ENCODE measurements at places on chromosomes 5 and 9.

DNA sequence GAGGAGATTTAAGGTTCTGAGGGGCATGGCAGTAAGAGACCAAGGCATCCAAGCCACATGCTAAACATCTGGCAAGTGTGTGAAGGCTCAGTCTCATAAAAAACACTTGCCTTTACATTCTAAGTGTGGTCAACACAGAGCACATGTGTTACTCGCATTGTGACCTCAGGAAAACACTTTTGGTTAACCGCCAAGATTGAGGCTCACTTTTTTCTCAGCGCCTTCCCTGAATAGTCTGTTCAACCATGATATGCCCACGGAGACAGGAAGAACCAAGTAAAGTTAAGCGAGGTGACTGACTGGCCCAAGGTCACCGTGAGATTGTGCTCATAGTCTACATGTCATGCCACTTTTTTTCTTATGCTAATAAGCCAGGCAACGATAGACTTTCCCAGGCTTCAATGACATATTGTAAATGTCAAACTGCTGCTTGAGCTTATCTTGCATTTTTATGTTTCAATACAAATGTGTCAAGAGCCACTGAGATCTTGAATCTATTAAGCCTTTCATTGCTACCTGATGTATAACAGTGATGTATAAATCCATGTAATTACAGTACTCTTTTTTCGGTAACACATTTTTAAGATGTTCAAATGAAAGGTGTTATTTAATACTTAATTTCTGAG is 21.1 kb upstream of the IL9 start:
- H3K27me3 ChIP-seq = peaks cover 73% of the 10 kb centered on the region
- no peak overlapping the region for H3K4me3 ChIP-seq
- no peaks in the 10 kb centered on the region for H3K36me3 ChIP-seq

DNA sequence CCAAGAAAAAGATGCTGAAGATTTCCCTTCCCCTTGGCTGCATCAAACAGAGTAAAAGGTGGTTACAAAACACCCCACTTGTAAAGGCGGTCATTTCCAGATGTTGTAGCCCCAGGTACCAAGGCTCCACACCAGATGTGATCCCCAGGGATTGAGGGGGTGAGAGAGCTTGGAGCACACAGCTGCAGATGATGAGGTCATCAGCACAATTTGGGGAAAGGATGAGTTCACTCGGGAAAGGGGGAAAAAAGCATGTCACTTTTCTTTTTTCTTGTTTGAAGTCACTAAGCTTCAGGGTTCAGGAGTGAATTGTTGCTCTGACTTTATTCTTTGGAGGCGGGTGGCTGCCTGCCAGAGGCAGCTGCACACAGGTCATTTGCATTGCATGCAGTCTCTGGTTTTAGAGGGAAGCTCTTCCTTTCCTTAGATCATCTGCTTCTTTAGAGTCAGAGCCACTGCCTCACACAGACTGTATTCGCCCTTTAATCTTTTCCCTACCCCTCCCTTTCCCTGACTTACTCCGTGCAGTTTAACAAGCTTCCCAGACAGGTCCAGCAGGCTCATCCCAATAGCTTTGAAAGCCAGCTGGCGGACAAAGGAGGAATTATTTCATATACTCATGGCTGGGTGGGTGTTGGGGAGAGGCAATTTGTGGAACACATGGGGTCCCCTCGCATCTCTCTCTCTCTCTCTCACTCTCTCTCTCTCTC is 409.3 kb upstream of the SLC24A2 start:
- H3K4me3 ChIP-seq = peak overlapping the region; percentile 16
- H3K27me3 ChIP-seq = no peaks in the 10 kb centered on the region
- peaks cover 5% of the 10 kb centered on the region for H3K36me3 ChIP-seq
- DNase-seq = no peak
- peaks cover 29% of the 10 kb centered on the region for H3K4me1 ChIP-seq

- no peak overlapping the region for H3K27ac ChIP-seq
- H3K27me3 ChIP-seq = no peaks in the 10 kb centered on the region
- DNase-seq = no peak
- peaks cover 4% of the 10 kb centered on the region for H3K4me1 ChIP-seq
- H3K4me3 ChIP-seq = no peak overlapping the region
- H3K36me3 ChIP-seq = no peaks in the 10 kb centered on the region
Measured at GRCh38 chr5:157602505-157602904, 26.9 kb upstream of the ADAM19 start.

- H3K4me1 ChIP-seq = peaks cover 48% of the 10 kb centered on the region
- H3K36me3 ChIP-seq = no peaks in the 10 kb centered on the region
- H3K27me3 ChIP-seq = no peaks in the 10 kb centered on the region
Measured at GRCh38 chr9:16870596-16871335, at the start of gene BNC2. Gene BNC2, minus strand, starts transcription at chr9:16870670. Its CDS starts 22 bp downstream, at chr9:16870648.

GRCh38 chr5:96207420-96207819 is 225.6 kb downstream of the PCSK1 start:
- peaks cover 14% of the 10 kb centered on the region for H3K36me3 ChIP-seq
- no peaks in the 10 kb centered on the region for H3K4me1 ChIP-seq
- H3K4me3 ChIP-seq = no peak overlapping the region

GRCh38 chr9:91120200-91120599 is 241.5 kb downstream of the AUH start:
- no peaks in the 10 kb centered on the region for H3K27me3 ChIP-seq
- DNase-seq = no peak
- peak overlapping the region; percentile 47 for H3K27ac ChIP-seq
- peaks cover 6% of the 10 kb centered on the region for H3K36me3 ChIP-seq
- no peak overlapping the region for H3K4me3 ChIP-seq
- H3K4me1 ChIP-seq = peaks cover 26% of the 10 kb centered on the region

Measured in mesothelial cell of epicardium (in vitro differentiated cells).